ENCODE measurements at places on chromosomes 3 and 15.
A peak's percentile ranks its signal among the peaks of the same experiment; 100 is the strongest.

DNA sequence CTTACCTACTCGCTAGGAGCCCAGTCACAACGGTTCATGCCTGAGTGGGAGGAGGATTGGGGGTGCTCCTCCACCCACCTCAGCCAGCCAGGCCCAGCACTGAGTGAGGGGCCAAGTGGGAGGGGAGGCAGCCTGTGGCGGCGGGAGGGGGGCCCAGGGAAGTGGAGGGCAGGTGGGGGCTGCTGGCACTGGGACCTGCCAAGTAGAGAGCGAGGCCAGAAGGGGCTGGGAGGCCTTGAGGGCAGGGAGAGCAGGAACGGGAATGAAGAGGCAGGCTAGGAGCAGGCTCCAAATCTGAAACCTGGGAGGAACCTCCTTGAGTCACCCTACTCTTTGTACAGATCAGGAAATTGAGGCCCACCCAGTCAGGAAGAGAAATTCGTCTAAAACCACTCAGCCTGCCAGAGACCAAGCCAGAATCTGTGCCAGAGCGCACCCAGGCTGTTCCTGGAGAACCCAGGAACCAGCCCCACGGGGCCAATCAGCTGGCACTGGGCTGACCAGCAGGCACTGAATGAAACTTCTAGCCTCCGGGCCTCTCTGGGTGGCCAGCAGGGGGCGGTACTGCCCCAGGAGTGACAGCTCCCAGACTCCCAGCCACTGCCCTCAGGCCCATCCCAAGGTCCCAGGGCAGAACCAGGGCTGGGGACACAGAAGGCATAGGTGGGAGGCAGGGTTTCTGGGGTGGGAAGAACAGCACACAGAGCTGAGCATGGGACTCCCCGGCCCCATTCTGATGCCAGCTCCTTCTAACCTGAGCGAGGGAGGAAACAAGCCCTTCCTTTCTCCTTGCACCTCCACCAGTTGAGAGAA is 14.8 kb upstream of the CYP11A1 start:
- peak; percentile 91 for DNase-seq

- DNase-seq = no peak
Measured at GRCh38 chr3:126547721-126548120, 11.0 kb downstream of the C3orf22 start.

GRCh38 chr3:107858876-107859275 is 232.0 kb downstream of the CD47 start:
- no peak for DNase-seq

DNA sequence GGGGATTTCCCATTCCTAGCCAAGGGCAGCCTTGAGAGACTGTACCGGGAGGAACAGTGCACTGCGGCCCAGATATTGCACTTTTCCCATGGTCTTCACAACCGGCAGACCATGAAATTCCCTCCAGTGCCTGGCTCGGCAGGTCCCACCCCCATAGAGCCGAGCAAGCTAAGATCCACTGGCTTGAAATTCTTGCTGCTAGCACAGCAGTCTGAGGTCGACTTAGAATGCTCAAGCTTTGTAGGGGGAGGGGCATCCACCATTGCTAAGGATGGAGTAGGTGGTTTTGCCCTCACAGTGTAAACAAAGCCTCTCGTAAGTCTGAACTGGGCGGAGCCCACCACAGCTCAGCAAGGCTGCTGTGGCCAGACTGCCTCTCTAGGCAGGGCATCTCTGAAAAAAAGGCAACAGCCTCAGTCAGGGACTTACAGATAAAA is 156.3 kb downstream of the FRMD5 start:
- DNase-seq = peak; percentile 87

DNA sequence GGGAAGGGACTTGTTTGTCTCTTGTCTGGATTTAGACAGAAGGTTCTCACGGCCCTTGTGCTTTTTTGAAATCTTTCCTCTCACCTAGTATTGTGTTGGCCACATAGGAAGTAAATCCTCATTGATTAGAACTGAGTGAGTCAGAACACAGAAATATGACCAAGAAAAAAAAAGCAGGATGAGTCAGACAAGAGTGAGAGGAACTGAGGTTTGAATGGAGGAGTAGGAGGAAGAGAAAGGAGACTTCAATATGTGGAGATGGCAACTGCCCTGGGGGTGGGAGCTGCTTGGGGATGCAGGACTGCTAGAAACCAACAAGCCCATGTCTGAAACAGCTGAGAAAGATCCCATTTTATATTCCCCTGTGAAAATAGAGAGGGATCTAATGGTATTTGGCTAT is 194.1 kb upstream of the ZBTB20 start:
- peak; percentile 83 for DNase-seq

GRCh38 chr15:84956199-84956598 is 25.5 kb upstream of the PDE8A start:
- DNase-seq = no peak

GRCh38 chr15:38722236-38722635 is 157.6 kb upstream of the RASGRP1 start:
- DNase-seq = no peak

DNA sequence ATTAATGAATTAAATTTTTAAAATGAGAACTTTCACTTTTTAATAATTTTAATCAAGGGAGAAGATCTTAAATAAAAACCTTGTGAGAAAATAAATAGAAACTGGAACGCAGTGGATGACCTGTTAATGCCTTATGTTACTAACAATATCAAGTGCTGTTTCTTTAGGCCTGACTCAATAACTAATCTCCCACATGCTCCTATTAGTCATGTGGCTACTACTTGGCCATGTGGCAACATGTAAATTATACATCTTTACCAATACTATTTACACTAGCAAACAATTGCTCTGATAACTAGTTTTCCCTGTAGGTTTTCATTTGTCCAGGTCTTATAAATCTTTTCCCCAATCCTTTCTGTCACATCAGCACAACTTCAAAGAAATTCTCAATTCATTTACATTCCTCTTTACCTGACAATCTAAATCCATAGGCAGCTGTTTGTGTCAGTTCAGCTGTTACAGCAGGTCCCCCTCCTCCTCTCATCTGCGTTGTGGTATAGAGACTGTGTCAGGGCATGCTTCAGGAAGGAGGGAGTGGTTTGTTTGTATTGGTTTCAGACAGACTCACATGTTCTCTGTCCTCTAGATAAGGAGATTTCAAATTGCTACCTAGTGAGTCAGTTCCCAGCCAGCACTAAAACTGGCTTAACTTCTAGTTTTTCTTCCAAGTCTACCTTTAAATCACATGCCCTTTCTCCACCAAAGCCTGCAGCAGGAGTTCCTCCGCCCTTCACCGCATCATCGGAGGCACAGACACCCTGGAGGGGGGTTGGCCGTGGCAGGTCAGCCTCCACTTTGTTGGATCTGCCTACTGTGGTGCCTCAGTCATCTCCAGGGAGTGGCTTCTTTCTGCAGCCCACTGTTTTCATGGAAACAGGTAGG is 11.3 kb upstream of the C3orf52 start:
- DNase-seq = peak; percentile 97

- DNase-seq = no peak
Measured at GRCh38 chr15:85700767-85701166, 94.0 kb downstream of the KLHL25 start.

GRCh38 chr15:80659375-80659774 is 35.7 kb upstream of the ABHD17C start:
- peak; percentile 67 for DNase-seq

GRCh38 chr15:87579537-87579936 is 677.0 kb downstream of the NTRK3 start:
- no peak for DNase-seq

DNA sequence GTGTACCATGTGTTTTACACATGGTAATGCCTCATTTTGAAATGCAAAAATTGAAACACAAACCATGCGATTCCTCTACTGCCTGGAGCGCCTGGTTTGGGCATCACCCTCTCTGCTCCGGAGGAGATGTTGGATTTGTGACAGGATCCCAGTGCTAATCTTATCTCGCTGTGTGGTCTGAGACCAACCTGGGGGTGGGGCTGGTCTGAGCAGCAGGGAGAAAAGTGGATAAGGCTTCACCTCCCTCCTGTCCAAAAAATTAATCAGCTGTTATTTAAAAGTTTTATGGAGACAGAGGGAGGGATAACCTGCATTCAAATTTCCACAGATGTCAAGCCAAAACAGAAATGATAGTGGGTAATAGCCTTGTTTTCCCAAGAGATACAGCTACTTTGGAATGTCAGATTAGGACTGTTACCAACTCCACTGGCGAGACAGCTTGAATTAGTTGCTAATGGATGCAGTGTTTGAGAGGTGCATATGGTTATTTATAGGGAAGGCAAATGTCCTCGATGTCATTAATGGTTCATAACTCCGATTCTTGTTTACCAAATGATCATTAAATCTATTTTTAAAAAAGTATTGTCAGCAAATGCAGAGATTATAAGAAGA is 54.0 kb upstream of the SKOR1 start:
- no peak for DNase-seq

DNA sequence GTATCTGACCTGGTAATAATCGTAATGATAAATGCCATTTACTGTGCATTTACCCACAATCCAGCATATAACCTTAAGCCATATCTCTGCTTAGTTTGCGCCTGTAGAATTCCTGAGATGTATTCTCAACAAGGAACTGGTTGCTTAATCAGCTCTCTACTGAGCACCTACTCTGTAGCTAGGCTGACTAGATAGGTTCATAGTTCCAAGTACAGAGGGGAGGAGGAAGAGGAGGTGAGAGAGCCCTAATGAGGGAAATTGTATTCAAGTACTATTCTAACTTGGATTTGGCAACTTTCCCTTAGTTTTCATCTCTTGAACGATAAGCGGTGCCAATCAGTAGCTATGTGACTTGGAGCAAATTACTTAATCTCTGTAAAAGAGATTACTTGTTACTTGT is 5.6 kb upstream of the AKAP13 start:
- DNase-seq = no peak

- DNase-seq = peak; percentile 18
Measured at GRCh38 chr3:53478921-53479664, 15.3 kb upstream of the CACNA1D start.

DNA sequence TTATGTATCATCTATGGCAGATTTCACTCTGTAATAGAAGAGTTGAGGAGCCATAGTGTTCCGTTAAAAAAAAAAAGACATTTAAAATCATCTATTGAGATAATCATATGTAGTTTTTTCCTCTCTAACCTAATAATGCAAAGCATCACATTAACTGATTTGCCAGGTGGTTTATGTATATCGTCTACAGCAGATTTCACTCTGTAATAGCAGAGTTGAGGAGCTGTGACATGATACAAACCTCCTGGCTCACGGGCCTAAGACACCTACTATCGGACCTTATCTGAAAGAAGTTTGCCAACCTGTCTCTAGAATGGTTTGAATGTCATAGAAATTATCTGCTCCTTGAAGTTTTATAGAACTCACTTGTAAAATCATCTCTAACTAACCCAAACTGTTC is 29.8 kb downstream of the CDCP1 start:
- no peak for DNase-seq

GRCh38 chr3:8542190-8543135 is 40.8 kb downstream of the LMCD1 start:
- DNase-seq = no peak

DNA sequence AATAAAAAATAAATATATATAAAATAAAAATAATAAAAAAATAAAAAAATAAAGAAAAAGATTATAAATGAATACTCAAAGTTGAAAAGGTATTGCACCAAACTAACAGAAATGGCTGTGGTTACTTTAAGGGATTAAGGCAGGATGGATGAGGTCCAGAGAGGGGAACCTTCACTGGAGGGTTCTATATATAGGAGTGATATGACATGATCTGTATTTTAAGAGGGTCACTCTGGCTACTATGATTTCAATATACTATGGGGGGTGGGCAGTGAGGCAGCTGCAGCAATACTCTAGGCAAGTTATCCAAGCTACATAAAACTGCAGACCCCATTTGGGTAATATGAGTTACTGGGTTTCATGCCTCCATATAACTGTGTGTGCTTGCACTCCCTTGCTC is 24.6 kb downstream of the ACAD11 start:
- DNase-seq = no peak

DNA sequence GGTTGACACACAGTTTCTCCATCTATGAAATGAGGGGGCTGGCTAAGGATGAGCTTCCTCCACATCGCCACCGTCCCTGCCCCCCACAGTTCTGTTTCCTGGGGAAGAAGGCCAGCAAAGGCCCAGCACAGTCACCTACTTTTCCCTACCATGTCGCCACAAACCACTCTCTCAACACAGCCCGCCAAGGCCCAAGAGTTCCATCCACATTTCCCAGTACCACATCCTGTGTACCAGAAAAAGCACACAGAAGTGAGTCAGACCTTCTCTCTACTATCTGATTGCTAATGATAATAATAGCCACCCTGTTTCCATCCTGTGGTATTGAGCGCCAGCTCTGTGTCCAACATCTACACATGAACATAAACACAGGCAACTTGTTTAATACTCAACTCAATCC is 30.3 kb upstream of the C15orf39 start:
- peak; percentile 87 for DNase-seq

DNA sequence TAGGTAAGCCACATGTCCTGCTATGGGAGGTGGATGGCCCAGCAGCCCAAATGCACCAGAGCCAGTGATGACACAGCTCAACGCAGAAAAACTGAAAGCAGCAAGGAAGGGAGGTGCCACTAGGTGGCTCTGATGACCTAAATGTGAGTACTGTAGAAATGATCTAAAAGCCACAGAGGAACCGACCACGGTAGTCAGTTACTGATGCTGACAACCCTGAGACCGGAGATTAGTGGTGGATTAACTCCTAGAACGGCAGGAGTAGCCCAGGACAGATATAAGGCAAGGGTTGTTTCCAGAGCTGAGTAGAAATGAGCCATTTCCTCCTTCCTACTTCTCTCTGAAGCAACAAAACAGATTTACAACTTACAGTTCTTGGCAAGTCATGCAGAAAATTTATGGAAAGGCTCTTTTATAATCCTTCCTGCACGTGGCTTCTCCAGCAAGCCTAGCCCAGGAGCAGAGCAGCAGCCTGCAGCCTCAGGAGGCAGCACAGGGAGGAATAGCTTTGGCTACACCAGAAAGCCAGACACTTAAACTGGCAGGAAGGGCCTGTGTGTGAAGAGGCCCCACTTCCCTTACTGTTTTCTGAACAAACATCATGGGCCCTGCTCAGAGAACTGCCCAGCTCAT is 13.1 kb downstream of the FBXL22 start:
- DNase-seq = peak; percentile 89

GRCh38 chr15:94666553-94666952 is 435.2 kb downstream of the MCTP2 start:
- no peak for DNase-seq

GRCh38 chr3:15601046-15601398 is 347 bp downstream of the HACL1 start:
- DNase-seq = no peak

DNA sequence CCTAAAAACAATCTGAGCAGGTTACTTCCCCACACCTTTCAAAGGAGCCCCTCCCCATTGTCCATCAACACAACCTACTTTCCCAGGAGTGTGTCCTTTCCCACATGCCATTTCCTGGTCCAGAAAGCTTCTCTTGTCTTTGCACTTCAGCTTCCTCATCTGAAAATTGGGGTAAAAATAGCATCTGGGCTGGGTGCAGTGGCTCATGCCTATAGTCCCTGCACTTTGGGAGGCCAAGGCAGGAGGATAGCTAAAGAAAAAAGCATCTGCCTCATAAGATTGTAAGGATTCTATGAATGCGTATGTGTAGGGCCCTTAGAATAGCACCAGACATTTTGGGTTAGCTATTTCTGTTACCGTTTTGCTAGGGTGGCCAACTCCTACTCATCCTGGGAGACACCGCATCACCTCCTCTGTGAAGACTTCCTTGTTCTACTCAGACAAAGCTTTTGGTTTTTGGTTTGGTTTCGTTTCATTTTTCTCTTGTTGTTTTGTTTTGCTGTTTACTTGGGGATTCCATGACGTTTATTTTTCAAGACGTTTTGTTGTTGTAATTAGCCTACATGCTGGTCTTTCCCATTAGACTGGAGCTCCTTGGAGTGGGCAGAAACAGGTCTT is 224.4 kb upstream of the TLE3 start:
- no peak for DNase-seq
